HFFc6 (cell line): ENCODE measurements at places on chromosomes 16 and 17. TPM values are rescaled to one million over a fixed set of nuclear protein-coding genes. Genes with fewer than 3 reads are reported as not detected.

Gene SLC47A2
- not detected in 2 replicates for total RNA-seq

Gene TMC5
- not detected in 3 replicates for total RNA-seq

Gene KRTAP1-5
- total RNA-seq: 78.9 to 133 TPM (median 106 TPM) in 3 replicates

Gene CFAP97D1
- not detected in 3 replicates for total RNA-seq

DNA sequence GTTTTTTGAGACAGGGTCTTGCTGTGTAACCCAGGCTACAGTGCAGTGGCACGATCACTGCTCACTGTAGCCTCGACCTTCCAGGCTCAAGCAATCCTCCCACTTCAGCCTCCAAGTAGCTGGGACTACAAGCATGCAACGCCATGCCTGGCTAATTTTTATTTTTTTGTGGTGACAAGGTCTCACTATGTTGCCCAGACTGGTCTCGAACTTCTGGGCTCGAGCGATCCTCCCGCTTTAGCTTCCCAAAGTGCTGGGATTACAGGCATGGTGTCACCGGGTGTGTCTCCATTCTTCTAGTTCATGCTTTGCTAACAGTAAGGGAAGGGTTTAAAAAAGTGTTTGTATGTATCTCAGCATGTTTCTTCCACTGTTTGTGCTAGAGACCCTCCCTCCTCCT, 101.8 kb downstream of the HIC1 start:
- H3K36me3 ChIP-seq: peaks cover 26% of the 10 kb centered on the region
- no peak for DNase-seq
- no peaks in the 10 kb centered on the region for H3K27me3 ChIP-seq
- peak overlapping the region; percentile 44 for H3K4me3 ChIP-seq
- peak overlapping the region; percentile 85 for H3K27ac ChIP-seq

DNA sequence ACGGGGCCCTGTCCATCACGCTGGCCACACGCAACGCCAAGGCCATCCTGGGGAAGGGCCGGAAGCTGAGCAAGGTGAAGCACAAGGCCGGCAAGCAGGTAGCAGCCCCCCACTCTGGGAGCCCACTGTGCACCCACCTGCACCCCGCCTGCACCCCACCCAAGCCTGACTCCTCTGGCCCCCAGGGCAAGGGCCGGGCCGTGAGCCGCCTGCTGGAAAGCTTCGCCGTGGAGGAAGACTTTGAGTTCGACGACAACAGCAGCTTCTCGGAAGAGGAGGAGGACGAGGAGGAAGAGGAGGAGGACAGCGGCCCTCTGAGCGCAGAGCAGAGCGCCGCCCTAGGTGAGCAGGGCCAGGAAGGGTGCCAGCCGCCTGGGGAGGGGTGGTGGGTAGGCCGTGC, 54.0 kb downstream of the ACTG1 start:
- H3K27ac ChIP-seq: no peak overlapping the region
- no peak overlapping the region for H3K4me3 ChIP-seq
- no peaks in the 10 kb centered on the region for H3K4me1 ChIP-seq

GRCh38 chr17:59771093-59771492, 63.6 kb downstream of the VMP1 start:
- H3K36me3 ChIP-seq: peaks cover 11% of the 10 kb centered on the region
- no peak for DNase-seq
- no peaks in the 10 kb centered on the region for H3K27me3 ChIP-seq
- no peak overlapping the region for H3K4me3 ChIP-seq

DNA sequence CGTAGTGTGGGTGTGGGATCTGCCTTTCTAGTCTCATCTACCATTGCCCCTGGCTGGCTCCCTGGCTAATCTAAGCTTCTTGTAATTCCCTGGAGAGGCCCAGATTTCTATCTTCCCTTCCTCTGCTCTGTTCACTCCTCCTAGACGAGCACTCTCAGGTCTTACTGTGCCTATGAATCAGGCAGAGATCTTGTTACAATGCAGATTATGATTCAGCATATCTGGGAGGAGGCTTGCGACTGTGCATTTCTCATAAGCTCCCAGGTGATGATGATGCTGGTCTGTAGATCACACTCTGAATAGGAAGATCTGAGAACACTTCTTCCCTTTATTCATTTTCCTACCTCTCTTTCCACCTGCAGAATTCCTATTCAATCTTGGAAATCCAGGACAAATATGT, 200.1 kb downstream of the CBLN1 start:
- no peaks in the 10 kb centered on the region for H3K4me1 ChIP-seq
- peaks cover 1% of the 10 kb centered on the region for H3K27me3 ChIP-seq

GRCh38 chr17:81912441-81913309, 1.5 kb upstream of the PCYT2 start:
- H3K4me3 ChIP-seq: no peak overlapping the region
- no peaks in the 10 kb centered on the region; the same call in 1 of the 2 replicates for H3K27me3 ChIP-seq
- no peak overlapping the region for H3K27ac ChIP-seq

DNA sequence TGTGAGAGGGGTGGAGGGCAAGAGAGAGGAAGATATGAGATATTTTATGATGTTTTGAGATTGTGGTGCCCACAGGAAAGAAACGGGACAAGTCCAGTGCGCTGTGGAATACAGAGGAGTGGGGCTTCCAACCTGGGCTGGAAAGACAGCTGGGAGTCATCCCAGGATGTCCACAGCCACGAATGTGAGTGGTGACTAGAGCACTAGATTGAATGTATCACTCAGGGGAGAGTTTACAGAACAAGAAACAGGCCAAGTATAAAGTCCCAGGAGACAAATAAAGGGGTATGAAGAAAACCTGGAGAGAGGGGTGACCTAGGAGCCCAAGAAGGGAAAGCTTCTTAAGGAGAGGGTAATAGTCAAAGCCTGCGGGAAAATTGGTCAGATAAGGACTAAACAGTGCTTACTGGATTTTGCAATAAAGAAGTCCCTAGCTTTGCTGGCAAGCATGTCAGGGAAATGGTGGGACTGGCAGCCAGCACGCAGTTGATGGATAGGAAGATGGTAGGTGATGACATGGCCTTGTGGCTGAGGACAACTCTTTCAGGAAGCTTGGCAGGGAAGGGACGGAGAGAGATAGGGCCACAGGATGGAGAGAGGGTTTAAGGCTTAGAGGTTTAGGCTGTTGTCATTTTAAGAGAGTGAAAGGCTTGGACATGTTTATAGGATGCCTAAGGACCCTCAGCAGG, 114.5 kb downstream of the AXIN2 start:
- DNase-seq: no peak
- no peaks in the 10 kb centered on the region for H3K4me1 ChIP-seq
- no peak overlapping the region for H3K4me3 ChIP-seq
- no peaks in the 10 kb centered on the region for H3K36me3 ChIP-seq
- H3K27me3 ChIP-seq: peaks cover 19% of the 10 kb centered on the region

GRCh38 chr17:33243732-33244131, 49.4 kb downstream of the ASIC2 start:
- no peaks in the 10 kb centered on the region; the same call in 1 of the 2 replicates for H3K4me1 ChIP-seq
- DNase-seq: no peak
- no peaks in the 10 kb centered on the region for H3K36me3 ChIP-seq
- peaks cover 15% of the 10 kb centered on the region; the same call in 1 of the 2 replicates for H3K27me3 ChIP-seq
- no peak overlapping the region for H3K27ac ChIP-seq
